GM12892 (cell line): ENCODE measurements at places on chromosomes 11 and 22.
A peak's percentile ranks its signal among the peaks of the same experiment; 100 is the strongest.

DNA sequence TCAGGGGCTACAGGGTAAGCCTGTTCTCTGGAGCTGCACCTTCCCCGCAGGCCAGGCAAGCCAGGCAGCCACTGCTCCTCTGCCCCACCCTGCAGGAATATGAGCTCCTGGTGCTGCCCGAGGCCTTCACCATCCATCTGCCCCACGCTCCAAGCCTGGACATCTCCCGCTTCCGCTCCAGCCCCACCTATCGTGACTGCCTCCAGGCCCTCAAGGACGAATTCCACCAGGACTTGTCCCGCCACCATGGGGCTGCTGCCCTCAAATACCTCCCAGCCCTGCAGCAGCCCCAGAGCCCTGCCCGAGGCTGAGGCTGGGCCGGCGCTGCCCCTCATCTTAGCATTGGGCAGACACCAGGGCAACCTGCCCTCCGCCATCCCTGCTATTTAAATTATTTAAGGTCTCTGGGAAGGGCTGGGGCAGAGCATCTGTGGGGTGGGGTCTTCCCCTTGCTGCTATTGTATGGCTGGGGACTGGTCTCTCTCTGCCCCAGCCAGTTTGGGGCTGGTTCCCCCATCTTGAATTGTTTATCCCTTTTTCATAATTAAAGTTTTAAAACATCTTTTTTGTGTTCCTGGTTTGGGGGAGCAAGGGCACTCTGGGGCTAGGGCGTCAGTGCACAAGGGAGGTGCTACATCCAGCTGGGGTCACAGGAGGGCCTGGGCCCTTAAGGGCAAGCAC lies 6.2 kb downstream of the LARGE2 start:
- no peak for DNase-seq

DNA sequence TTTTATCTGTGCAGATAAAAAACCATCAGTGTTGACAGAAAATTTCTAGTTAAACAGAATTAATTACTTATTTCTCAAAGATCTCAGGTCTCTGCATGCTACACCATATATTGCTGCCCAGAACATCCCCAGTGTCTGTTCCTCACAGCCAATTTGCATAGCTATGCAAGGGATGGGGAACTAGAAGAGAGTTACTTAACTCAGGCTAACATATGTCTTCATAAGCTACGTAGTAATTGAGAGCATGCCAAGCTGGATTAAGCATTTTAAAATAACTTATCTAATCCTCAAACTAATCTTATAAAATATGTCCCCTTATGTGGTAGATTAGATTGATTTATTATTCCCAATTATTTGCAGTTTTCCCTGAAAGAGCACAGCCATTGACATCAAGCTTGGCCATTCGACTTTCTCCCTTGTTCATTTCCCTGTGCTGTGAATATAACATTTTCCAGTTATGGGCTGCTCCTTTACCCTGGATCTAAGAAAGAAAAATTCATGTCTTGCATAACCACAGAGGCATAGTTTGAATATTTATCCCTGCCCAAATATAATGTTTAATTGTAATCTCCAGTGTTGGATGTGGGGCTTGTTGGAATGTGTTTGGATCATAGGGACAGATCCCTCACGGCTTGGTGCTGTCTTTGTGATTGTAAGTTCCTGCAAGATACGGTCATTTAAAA lies 69.1 kb downstream of the C11orf87 start:
- no peak for DNase-seq

DNA sequence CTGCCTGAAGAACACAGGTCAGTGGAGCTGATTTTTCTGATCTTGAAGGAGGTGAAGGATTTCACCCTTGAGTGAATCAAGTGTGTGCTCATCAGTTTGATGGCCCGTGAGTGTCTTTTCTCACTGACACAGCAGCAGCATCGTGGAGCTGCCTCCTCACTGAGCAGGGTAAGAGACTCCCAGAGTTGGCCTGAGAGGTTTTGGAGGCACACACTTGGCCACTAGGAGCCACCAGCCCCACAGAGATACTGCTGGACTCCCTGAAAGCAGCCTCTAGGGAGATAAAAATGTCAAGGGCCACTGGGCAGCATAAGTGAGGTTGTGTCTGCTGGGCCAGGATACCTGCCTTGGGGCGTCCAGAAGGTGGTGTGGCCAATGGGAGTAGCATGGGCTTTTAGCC lies 245.4 kb downstream of the GRIK4 start:
- DNase-seq, result no peak

DNA sequence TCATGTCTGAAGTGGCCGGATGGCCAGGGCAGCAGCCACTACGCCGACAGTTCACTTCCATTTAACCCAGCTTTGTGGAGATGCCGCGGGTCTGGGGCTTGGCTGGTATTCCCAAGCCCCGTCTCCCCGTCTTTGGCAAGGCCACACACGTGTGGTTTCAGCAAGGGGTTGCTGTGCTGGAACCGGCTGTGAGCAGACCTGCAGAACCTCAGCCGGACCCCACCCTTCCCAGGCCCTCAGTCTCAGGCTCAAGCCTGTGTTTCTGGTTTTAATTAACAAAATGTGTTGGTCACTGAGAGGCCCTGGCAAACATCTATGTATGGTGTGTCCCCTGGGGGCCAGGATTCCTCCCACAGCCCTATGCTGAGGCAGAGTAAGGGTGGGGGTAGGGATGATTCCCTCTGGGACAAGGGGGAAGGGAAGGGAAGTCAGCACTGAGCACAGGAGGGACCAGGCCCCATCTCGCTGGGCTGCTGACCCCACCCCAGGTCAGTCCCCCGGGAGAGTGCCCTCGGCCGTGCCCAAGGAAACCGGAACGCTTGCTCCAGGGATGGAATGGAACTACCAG lies 9.3 kb downstream of the OSBPL5 start:
- DNase-seq, result no peak

GRCh38 chr22:38490915-38491314 lies 15.2 kb downstream of the DDX17 start:
- no peak for DNase-seq

DNA sequence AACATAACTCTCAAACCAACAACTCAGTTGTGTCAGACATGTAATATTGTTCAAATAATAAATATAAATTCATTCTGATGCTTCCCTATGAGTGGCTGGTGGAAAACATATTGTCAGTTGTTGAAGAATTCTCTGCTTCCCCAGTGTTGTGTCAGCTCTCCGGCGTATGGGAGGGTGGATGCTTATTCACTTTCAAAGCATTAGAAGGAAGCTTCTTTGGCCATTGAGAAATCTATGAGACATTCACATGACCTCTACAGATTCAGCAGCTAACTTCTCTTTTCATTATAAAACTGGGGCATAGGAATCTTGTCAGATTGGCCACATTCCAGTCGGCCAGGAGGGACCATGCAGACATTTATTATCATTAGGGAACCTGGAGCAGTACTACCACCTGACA lies 2.9 kb downstream of the OR51V1 start:
- no peak for DNase-seq

DNA sequence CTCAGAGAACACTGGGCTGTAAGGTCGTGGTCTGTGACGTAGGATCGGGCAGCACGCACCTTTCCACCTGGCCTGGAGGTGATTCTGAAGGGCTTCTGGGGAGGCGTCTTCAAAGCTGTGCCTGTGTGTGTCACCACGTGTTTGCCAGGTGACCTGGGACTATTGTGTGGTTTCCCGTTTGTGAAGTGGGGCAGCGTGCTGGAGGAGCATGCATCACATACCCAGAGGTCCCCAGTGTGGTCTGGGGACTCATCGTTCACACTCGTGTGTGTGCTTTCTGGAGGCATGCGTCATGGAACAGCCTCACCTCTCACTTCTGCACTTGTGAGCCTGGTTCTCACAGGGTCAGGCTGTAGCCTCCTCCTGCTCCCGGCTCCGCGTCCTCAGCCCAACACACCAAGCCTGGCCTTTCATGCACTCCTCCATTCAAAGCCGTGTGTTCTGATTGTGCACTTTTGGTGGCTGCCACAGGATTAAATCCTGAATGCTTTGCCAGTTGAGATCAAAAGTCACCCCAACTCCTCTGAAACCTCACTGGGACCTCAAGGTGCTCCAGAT lies 106.3 kb downstream of the KCNQ1OT1 start:
- DNase-seq, result no peak

- no peak for DNase-seq
Observed at GRCh38 chr11:46671958-46672315, 28.5 kb downstream of the ARHGAP1 start.

DNA sequence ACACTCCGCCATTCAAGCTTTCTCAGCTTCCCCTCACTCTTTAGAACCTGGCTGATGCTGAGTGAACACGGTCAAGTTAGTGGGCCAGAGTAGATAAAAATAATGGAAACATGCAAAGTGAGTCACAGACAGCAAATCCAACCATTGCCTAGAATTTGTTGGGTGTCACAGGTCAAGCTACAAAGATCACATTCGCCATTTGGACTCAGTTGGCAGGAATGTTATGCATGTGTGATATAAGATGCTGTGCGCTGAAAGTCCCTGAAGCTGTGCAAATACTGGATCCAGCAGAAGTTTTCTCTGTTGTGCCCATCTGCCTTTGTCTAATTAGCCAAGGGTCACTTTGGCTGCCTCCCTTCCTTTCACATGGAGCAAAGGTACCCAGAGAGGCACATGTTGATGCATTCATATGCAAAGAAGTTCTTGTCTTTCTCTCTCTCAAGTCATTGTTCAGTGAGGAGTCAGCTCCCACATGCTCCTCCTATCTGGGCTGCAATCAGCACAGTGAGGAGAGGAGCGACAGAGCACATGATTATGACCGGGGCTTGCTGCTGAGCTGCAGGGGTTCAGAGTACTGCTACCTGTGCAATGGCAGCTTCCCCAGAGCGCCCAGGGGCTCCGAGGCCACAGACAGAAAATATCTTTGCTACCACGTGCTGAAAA lies 39.7 kb downstream of the FLI1 start:
- DNase-seq, result no peak

GRCh38 chr22:16969508-16970327 lies 38.3 kb downstream of the GAB4 start:
- DNase-seq, result no peak

DNA sequence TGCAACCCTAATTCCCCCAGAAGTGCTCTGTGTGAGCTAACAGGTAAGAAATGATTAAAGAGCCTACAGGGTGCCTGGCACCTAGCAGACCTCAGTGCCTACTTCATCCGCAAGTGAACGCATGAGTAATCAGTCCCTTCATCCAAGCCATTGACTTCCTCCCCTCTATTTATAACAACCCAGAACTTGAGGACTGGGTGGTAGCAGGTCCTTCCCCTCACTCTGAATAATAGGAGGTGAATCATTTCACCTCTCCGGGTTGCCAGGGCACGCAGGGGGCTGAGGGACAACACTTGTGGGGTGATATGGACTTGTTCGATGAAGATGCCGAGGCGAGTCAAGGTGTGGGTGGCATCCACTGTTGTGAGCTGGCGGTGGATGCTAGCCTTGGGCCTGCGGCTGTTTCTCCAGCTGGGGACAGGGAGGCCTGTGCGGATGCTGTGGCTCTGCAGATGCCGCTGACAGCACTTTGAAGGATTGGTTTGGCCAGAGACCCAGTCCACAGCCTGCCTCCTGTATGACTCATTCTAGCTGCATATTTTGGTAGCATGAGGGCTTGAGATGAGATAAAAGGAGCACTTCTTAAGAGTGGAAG lies 11.7 kb upstream of the SORL1-AS1 start:
- DNase-seq, result peak; percentile 42

GRCh38 chr11:120801801-120802689 lies 221.9 kb upstream of the TBCEL start:
- peak; percentile 41 for DNase-seq

- DNase-seq, result peak; percentile 23
Observed at GRCh38 chr11:9313648-9314290, 624 bp downstream of the TMEM41B start.

DNA sequence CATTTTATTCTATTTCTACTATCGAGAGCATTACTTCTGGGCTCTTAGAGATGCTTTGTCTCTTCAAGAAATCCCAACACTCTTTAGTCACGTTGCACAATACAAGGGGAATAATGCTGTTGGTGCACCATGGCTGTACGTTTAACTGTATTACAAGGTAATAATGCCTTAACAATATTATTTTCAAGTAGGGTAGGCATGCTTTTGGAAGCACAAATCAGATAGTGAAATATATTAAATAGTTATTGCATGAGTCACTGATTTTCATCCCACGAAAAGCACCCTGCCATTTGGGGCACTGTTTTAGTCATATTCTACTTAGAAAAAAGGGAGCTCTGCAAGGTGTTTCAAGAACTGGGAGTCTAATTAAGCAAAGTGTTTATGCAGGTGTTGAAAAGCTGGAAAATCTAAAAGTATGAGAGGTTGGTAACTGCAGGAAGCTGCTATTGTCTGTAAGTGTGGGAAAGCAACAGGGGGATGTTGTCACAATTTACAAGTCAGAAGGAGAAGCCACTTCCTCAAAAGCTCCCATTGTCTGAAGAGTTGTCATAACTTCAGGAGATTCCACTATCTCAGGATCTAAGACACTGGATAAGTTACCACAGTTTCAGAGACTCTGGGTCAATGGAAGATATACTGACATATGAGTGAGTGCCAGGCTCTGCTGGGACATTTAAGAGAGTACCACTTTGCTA lies 218.2 kb downstream of the JRKL start:
- DNase-seq, result no peak

DNA sequence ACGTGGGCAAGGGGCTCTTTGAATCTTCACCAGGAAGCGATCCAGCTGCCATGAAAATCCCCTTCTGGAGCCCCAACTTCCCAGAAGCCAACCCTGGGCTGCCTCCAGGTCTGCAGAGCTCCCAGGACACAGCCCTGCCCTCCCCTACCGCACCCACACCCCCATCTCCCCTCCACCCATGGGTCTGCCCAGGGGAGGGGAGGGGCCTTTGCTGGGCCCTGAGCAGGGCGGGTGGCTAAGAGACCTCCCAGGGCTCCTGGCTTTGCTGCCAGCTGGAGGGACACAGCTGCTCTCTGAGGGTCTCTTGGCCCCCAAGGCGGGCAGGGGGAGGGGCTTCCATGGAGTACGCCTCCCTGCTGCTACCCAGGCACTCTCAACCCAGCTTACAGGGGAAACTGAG lies 64.1 kb downstream of the WNT7B start:
- no peak for DNase-seq

DNA sequence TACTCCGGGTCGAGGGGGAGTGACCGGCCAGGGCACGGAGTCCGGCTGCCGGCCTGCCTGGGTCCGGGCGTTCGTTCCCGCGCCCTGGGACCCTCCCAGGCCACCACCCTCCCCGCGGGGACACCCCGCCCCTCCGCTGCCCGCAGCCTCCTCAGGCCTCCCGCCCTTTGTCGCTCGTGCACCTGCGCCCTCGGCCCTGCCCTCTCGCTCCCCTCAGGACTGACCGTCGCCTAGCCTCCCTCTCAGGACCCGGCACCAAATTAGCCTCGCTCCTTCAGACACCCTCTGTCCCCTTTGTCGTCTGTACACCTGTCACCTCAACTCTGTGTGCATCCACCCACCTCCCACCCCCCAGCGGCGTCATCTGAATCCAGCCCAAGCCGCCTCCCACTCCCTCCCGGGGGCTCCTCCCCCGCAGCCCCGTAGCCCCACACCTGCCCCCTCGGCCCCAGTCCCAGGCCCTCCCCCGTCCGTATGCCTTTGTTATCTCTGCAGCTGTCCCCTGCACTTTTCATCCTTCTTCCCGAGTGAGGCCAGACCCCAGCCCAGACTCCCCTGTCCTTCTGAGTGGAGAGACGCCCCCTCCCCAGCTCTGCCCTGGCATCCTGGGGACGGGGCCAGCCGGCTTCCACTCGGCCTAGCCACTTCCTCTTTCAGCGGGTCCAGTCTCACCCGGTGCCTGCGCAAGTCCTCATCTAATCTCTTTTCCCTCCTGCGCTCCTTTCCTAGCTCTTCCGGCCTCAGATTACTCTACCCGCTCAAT lies 643 bp downstream of the TIGD3 start:
- peak; percentile 70 for DNase-seq
